ENCODE measurements at places on chromosomes 1 and 21.

- no peak for DNase-seq
Observed at GRCh38 chr1:56355918-56356317, 223.4 kb downstream of the PLPP3 start.

DNA sequence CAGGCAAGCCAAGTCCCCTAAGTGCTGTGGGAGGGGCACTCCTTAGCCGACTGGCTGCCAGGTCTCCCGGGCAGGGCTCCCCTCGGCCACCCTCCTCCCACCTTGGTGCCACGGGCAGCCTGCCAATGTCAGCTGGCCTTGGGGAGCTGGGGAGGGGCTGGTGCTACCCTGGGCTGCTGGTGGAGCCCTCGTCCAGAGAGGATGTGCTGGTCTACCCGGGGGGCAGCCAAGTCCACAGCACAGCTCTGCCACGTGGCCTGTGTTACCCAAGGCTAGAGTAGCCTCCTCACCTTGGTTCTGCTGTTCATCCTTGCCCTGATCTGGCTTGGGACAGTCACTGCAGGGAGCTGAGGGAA, 42.9 kb downstream of the CRYAA start:
- DNase-seq = no peak

GRCh38 chr1:216020743-216021345, 402.4 kb downstream of the USH2A start:
- DNase-seq = no peak

DNA sequence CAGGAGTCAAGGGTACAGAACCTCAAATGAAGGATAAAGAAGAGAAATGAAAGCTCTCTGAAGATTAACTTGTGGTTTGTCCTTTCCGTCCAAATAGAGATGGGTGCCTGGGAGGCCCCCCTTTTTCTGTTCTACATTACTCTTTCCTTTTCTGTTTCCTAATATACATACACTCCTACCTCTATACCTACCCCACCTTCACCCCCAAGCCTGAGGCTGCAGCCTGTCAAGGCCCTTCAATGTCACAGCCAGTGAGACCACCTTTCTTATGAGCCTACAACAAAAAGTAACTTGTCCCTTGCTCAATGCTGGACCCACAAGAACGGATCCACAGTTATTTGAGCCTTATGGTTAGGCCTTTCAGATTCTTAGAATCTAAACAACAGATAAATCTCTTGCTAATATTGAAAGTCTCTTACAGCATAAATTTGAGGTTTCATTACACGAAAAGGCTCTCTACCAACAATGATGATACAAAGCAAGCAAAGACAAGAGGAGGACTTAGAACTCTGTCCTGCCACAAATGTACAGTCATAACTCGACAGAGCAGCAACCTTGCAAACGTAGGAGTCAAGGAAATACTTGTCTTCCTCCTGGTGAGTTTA, 4.1 kb upstream of the TRAF3IP3 start:
- no peak for DNase-seq

DNA sequence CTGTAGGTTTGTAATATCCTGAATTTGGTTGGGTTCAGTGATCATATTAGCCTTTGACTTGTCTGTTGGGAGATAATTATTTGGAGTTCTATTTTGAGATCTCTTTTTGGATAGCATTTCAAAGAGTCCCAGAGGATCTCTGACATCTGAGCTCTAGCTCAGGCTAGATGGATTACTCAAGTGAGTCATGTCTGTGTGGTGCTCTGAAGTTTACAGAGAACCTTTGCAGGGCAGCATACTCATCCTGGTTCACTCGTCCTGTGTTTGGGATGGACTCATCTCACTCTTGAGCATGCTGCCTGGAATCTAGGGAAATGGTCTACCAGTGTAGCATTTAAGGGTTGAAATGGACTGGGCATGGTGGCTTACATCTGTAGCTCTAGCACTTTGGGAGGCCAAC, 29.4 kb upstream of the BMP8A start:
- DNase-seq = peak; percentile 42

DNA sequence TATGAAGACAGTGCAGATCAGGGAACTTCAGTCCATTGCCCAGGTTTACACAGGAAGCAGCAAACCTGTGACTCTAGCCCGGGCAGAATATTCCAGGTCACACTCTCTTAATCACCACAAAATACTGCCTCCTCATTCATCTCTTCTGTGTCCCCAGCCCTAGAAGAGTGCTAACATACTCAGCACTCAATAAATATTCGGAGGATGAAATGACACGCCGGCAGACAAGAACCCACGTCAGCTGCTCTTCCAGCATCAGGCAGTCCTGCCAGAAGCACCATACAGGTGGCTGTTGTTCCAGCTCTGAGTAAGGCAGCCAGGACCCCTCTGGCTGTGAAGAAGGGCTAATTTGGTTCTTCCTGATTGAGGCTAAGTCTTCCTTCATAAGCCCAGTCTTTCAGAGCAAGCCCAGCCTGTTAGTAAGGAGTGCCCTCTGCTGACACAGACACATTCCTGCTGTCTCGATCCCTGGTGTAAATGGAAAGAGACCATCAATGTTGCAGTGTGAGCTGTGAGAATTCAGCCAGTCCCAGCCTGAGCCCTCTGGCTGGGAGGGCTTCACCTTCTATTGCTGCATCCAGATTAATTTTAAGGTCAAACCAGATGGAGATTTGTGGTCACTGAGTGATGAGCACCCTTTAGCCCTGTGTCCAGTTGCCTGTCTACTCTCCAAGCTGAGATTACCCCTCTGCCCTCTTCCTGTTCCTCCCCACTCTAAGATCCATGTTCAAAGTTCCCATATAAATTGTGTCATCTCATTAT, 45.0 kb upstream of the KIRREL1 start:
- peak; percentile 53 for DNase-seq

- no peak for DNase-seq
Observed at GRCh38 chr1:31062867-31063380, 2.6 kb downstream of the PUM1 start.

DNA sequence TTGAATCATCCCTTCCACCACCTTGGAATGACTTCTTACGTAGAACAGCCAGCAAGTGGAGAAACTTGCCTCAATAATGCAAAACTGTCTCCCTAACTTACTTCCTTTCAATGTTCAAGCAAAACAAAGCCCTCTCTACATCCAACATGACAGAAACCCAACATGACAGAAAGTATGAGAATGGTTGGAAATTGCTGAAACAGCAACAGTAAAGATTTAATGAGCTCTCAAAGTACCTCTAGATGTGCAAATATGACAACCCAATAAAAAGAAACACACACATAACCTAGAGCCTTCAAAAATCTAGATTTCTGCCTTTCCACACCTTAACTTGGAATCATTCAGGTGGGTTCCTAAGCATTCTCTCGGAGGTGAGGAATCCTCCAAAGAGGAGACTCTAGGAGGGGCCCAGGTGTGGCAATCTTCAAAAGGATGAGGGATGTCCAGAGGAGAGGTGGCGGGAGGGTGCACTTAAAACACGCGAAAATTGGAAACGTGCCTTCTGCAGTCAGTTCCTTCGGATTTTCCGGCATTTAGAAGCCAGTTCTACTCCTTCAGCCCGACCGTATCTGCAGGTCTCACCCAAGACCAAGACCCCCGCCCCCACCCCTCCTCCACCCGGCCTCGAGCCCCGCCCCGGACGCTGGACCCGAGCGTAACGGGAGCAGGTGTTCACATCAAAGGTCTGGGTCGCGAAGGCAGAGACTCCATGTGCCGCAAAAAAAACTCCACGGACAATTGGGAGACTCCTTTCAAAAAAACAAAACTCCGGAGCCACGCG, 996 bp upstream of the MGST3 start:
- no peak for DNase-seq

- DNase-seq = no peak
Observed at GRCh38 chr1:186829686-186830587, 1.2 kb downstream of the PLA2G4A start.

DNA sequence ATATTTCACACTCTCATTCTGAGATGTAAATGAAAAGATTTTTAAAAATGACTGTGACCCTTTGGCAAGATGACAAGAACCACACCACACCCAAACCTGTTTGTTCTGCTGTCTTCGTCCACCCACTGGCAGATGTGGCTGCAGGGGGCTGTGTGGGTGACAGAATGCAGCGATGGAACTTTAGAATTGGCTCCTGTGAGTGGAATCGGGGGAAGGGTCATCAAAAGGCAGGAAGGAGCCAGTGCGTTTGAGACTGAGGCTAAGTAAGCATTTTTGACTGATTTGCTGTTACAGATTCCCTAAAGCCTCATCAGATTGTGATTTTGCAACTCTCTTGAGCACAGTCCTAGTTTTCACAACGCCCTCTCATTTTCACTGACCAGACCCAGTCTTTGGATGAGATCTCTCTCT, 111.2 kb upstream of the ADGRL2 start:
- no peak for DNase-seq

DNA sequence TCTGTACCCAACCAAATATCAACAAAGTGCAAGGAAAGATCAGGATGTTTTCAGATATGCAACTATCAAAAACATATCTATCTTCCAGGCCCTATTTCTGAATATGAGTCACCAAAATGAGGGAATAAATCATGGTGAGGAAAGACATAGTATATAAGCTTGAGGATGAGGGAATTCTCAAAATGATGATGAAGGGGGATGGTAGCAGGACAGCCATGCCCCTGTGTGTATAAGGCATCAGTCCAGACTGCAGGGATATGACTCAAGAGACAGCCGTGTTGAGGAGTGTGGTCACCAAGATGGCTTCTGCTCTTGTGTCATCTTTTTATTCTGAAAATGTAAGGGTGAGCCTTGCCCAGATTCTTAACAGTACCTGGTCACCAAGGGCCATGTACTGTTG, 4.4 kb upstream of the WDR64 start:
- peak; percentile 81 for DNase-seq

- DNase-seq = no peak
Observed at GRCh38 chr1:65564493-65564892, 144.0 kb downstream of the LEPR start.

DNA sequence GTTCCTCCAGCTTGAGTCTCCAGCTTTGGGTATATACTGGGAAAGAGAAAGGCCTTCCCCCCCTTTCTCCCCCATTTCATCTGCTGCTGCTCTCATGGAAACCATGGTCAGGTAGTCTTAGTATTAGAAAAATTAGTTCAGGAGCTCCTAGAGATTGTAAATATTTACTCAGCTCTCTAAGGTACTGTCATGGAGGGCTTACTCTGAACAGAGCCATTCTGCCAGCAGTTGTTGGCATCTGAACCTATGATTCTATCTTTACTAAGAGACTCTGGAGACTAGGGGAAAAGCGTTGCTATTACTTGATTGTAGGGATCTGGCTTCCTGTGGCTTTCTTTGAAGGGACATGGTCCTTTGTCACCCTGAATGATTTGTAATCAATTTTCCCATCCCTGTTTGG, 6.1 kb downstream of the INTS3 start:
- no peak for DNase-seq

- DNase-seq = no peak
Observed at GRCh38 chr1:50497007-50497406, 73.8 kb upstream of the DMRTA2 start.

DNA sequence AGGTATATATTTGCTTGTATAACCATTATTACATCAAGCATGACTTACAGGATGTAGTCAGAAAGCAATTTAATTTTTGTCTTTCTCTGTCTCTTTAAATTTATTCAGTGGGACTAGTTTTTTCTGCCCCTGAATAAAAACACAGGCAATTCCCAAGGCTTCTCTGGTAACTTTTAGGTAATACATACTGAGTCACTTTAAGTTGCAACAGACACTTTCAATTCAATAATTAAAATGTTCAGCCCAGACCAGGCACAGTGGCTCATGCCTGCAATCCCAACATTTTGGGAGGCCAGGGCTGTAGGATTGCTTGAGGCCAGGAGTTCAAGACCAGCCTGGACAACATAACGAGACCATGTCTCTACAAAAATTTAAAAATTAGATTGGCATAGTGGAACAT, 12.3 kb downstream of the SLC44A3 start:
- no peak for DNase-seq

- DNase-seq = no peak
Observed at GRCh38 chr1:101298663-101299062, 61.8 kb downstream of the S1PR1 start.

- no peak for DNase-seq
Observed at GRCh38 chr1:193944454-193944853, 758.0 kb upstream of the B3GALT2 start.

- no peak for DNase-seq
Observed at GRCh38 chr1:167706931-167707877, 14.6 kb upstream of the MPZL1 start.

DNA sequence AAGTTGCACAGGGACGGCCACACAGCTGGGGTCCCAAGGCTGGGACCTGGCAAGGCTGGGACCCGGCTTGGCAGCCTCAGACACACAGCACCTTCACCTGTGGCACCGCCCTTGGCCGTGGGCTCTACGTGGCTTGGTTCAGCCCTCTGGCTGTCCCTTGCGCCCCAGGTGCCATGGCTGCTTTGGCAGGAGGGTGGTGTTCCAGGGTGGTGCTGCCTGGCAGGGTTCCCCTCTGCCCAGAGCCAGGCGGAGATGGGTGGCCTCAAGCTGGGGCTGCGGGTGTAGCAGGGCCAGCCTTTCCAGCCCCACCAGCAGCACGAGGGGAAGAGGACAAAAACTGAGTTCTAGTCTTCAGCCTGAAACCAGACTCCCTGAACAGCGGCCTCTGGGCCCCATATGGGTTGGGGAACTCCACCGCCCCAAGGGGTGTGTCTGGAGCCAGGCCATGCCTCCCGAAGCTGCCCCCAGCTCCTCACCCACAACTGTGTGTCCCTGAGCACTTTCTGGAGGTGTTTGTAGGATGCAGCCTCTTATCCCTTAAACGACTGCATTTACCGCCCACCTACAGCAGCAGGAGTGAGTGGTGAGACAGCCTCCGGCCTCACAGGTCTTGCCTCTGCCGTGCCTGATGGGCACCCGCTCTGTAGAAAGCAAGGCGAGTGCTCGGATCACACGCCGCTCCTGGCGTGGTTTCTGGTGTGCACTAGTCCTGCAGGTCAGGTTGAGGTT, 92.3 kb downstream of the PDE9A start:
- no peak for DNase-seq

DNA sequence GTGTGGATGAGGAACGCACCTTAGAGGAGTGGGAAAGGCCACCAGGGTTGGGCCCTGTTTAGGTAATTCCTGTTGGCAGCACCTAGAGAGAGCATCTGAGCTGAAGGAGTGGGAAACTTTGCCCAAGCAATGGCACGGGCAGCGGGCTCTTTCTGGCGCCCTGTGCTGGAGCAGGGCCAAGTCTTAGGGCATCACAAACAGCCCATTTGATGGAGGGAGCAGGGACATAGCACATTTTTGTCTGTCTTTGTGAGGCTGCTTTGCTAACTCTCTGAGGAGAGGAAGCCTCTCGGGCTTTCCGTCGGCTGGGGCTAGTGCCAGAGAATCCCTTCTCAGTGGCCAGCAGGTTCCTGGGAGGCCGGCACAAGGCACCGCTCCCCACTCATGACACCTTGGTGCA, 22.5 kb upstream of the CNTN2 start:
- DNase-seq = no peak

DNA sequence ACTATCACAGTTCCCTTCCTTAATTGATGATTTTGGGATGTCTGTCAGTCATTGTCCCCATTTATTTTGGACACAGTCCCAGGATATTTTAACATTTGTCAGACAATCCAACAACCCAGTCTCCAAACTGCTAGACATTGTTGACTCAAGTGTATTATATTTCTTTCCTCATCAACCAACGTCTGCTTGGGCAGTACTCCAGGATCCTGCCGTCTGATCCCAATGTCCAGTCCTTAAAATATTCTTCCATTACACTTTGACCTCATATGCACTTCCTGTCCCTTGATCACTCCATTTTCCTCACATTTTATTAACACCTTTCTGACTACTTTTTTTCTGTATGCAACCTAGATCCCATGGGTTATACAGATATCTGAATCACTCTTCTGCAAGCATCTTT, 39.8 kb upstream of the KIAA0040 start:
- no peak for DNase-seq

GRCh38 chr1:167611983-167612382, 18.0 kb upstream of the RCSD1 start:
- DNase-seq = no peak

Measured in HT1080 (cell line).